ENCODE measurements at places on chromosomes 4 and X.
A peak's percentile ranks its signal among the peaks of the same experiment; 100 is the strongest.

GRCh38 chr4:114601304-114602052, 2.9 kb downstream of the UGT8 start:
- DNase-seq, result no peak

DNA sequence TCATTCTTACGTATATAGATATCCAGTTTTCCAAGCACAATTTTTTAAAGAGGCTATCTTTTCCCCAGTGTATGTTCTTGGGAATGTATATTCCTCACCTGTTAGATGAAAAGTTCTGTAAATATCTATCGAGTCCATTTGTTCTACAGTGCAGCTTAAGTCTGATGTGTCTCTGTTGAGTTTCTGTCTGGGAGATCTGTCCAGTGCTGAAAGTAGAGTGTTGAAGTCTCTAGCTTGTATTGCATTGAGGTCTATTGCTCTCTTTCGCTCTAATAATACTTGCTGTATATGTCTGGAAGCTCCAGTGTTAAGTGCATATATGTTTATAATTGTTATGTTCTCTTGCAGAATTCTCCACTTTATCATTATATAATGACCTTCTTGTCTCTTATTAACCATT, 373.1 kb downstream of the PPARGC1A start:
- no peak for DNase-seq

DNA sequence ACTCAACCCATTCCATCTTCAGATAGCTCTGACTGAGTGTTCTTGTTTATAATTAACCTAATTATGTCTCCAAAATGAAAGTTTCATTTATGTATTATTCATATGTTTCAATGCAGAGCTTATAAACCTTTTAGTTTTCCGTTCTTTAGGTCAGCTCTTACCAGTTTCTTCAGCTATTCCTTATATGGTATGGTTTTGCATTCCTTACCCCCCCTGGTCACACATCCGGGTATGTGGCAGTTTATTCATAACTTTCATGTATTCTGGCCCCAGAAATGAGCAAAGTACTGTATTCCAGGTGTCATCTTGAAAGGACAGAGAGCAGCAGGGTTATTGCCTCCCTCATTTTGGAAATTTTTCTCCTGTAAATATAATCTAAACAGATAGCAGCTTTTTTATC, 16.8 kb upstream of the IGSF1 start:
- no peak for DNase-seq

DNA sequence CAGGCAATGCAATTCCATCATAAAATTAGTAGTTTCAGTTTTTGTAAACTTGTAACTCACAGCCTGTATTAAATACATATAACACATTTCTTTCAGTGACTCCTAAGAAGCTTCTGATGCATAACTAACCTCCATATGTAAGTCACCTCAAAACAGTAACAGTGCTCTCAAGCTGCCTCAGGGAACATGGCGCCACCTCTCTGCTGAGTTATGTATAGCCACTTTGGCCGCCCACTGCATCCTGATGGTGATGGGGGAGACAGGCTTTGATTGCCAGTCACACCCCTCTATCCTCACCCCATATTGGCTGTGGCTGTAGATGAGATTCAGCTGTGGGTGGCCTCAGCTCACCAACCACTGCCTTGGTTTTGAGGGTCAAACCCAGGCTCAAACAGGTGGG, 54.3 kb downstream of the LRBA start:
- peak; percentile 23 for DNase-seq

- DNase-seq, result no peak
Measured at GRCh38 chr4:53478671-53479456, 101.4 kb downstream of the FIP1L1 start.

Measured in iPS DF 19.7 (cell line).